ENCODE measurements at places on chromosomes 1 and 21.

GRCh38 chr1:156086256-156086662 lies 4.0 kb upstream of the MEX3A start:
- peak overlapping the region; percentile 79 for H3K27ac ChIP-seq
- no peaks in the 10 kb centered on the region for H3K36me3 ChIP-seq
- H3K4me1 ChIP-seq, result peaks cover 36% of the 10 kb centered on the region

DNA sequence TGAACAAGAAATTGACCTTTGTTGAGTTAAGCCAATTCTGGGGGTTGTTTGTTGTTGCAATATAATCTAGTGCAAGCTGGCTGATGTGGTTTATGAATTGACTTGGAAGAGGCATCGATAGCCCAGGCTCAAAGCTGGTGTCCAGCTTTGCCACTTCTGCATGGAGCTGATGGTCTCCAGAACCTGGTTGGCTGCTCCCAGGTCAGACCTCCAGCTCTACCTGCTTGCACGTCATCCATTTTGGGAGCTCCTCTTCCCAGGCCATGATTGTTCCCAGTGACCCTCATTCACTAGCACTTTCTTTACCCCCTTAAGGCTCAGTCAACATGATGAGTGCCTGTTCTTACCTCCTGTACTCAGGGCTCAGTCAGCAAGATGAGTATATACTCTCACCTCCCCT lies 5.8 kb upstream of the AJAP1 start:
- H3K27me3 ChIP-seq, result peaks cover 57% of the 10 kb centered on the region
- H3K4me3 ChIP-seq, result no peak overlapping the region
- H3K27ac ChIP-seq, result no peak overlapping the region
- DNase-seq, result no peak

- no peaks in the 10 kb centered on the region for H3K36me3 ChIP-seq
- H3K4me1 ChIP-seq, result peaks cover 11% of the 10 kb centered on the region
- H3K27me3 ChIP-seq, result no peaks in the 10 kb centered on the region
- no peak overlapping the region for H3K4me3 ChIP-seq
- H3K27ac ChIP-seq, result no peak overlapping the region
Measured at GRCh38 chr1:77536813-77537212, 145.6 kb downstream of the ZZZ3 start.

- no peak for DNase-seq
- no peaks in the 10 kb centered on the region for H3K4me1 ChIP-seq
- H3K27ac ChIP-seq, result no peak overlapping the region
- no peaks in the 10 kb centered on the region for H3K27me3 ChIP-seq
- H3K36me3 ChIP-seq, result no peaks in the 10 kb centered on the region
Measured at GRCh38 chr1:208691012-208691411, 446.8 kb upstream of the PLXNA2 start.

- H3K27ac ChIP-seq, result no peak overlapping the region
- no peaks in the 10 kb centered on the region for H3K36me3 ChIP-seq
- H3K4me1 ChIP-seq, result peaks cover 35% of the 10 kb centered on the region
- no peak overlapping the region for H3K4me3 ChIP-seq
- peak; percentile 51 for DNase-seq
- peaks cover 11% of the 10 kb centered on the region for H3K27me3 ChIP-seq
Measured at GRCh38 chr1:16164213-16165072, 8.6 kb upstream of the EPHA2 start.

GRCh38 chr1:27333717-27334279 lies 8.0 kb upstream of the SYTL1 start:
- no peaks in the 10 kb centered on the region for H3K27me3 ChIP-seq
- peaks cover 4% of the 10 kb centered on the region for H3K4me1 ChIP-seq
- no peaks in the 10 kb centered on the region for H3K36me3 ChIP-seq
- no peak overlapping the region for H3K27ac ChIP-seq
- DNase-seq, result no peak

GRCh38 chr1:36542024-36542961 lies 59.6 kb upstream of the CSF3R start:
- H3K4me3 ChIP-seq, result no peak overlapping the region
- no peaks in the 10 kb centered on the region for H3K36me3 ChIP-seq
- no peak overlapping the region for H3K27ac ChIP-seq
- no peaks in the 10 kb centered on the region for H3K4me1 ChIP-seq
- H3K27me3 ChIP-seq, result peaks cover 12% of the 10 kb centered on the region
- no peak for DNase-seq

DNA sequence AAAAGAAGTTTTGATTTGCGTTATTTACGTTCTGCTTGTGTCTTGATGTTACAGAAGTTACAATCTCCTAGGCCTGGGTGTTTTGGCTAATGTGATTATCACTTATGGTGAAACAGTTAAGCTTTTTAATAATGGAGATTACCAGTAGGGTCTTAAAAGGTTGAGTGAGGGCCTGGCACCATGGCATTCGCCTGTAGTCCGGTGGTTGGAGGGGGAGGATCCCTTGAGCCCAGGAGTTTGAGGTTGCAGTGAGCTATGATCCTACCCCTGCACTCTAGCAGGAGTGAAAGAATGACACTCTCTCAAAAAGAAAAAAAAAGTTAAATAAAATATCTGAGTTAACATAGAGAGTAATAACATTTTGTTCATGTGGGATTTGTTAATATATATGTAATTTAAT lies 8.8 kb upstream of the SPEN start:
- no peaks in the 10 kb centered on the region for H3K36me3 ChIP-seq
- H3K27me3 ChIP-seq, result no peaks in the 10 kb centered on the region
- DNase-seq, result no peak
- no peak overlapping the region for H3K4me3 ChIP-seq
- H3K27ac ChIP-seq, result no peak overlapping the region

DNA sequence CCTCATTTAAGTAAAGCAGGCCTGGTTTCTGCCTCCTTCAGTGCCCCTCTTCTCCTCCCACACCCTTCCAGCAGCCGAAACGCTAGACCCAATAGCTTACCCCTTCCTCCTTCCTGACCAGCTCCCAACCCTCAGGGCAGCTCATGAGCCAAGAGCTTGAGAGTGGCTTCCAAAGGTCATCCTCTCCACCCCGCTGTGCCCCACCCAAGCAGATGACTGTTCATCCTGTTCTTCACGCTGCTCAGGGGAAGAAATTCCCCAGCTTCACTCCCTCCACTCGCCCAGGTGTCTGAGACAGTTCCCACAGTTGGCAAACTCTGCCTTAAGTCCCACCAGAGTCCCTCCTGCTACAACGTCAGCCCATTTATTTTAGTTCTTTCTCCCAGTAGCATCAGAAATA lies 23.4 kb downstream of the ARHGEF19 start:
- H3K27ac ChIP-seq, result no peak overlapping the region
- DNase-seq, result no peak

DNA sequence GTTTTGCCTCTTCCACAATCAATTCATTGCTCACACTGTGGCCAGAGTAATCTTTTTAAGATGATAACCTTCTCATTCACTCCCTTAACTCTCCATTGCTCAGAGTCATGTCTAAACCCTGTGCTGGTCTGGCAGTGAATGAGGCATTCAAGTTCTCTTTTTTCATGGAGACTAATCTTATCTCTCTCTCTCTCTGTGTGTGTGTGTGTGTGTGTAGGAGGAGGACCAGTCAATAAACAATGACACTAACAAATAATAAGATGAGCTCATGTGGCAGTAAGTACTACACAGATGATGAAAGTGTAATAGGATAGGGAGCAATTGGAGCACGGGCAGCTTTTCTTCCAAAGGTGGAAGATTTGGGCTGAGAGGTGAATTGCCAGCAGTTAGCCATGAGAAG lies 122.0 kb upstream of the B3GALT2 start:
- DNase-seq, result no peak
- no peaks in the 10 kb centered on the region for H3K27me3 ChIP-seq
- no peak overlapping the region for H3K4me3 ChIP-seq
- H3K36me3 ChIP-seq, result no peaks in the 10 kb centered on the region
- no peaks in the 10 kb centered on the region for H3K4me1 ChIP-seq
- H3K27ac ChIP-seq, result no peak overlapping the region

- no peak overlapping the region for H3K4me3 ChIP-seq
- H3K36me3 ChIP-seq, result no peaks in the 10 kb centered on the region
- no peak overlapping the region for H3K27ac ChIP-seq
- H3K4me1 ChIP-seq, result peaks cover 34% of the 10 kb centered on the region
- peaks cover 42% of the 10 kb centered on the region for H3K27me3 ChIP-seq
- DNase-seq, result no peak
Measured at GRCh38 chr1:170583186-170583585, 51.2 kb downstream of the GORAB start.

DNA sequence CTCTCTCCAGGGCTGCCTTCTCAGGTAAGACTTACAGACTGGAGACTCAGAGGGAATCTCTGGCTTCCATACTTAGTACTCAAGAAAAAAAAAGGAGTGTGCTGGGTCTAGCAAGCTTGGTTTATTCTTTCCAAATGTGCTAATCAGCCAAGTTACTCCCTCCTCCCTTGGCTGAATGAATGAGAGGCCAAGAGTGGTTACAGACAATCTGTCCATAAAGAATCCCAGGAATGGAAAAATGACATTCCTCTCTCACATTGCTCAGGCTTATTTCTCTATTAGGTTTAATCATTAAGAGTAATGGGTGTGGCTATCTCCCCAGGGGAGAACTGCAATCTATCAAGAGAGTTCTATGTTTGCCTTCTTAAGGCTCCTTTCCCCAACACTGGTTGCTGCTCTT lies 547.3 kb upstream of the PLXNA2 start:
- H3K4me1 ChIP-seq, result no peaks in the 10 kb centered on the region
- H3K27me3 ChIP-seq, result no peaks in the 10 kb centered on the region
- H3K4me3 ChIP-seq, result no peak overlapping the region
- no peaks in the 10 kb centered on the region for H3K36me3 ChIP-seq
- H3K27ac ChIP-seq, result no peak overlapping the region

GRCh38 chr1:230194525-230194924 lies 127.5 kb downstream of the GALNT2 start:
- H3K27me3 ChIP-seq, result no peaks in the 10 kb centered on the region
- H3K27ac ChIP-seq, result no peak overlapping the region
- no peak for DNase-seq
- no peak overlapping the region for H3K4me3 ChIP-seq
- H3K4me1 ChIP-seq, result peaks cover 10% of the 10 kb centered on the region
- H3K36me3 ChIP-seq, result no peaks in the 10 kb centered on the region

GRCh38 chr1:65310078-65310587 lies 790 bp downstream of the DNAJC6 start:
- DNase-seq, result no peak
- H3K27ac ChIP-seq, result no peak overlapping the region
- H3K4me1 ChIP-seq, result peaks cover 8% of the 10 kb centered on the region
- H3K4me3 ChIP-seq, result peak overlapping the region; percentile 59

All from neural progenitor cell (in vitro differentiated cells).